ENCODE measurements at places on chromosomes 6 and 20. TPM values are rescaled to one million over a fixed set of nuclear protein-coding genes. Genes with fewer than 3 reads are reported as not detected.
A peak's percentile ranks its signal among the peaks of the same experiment; 100 is the strongest.

- no peak for DNase-seq
Observed at GRCh38 chr20:44618318-44618731, 33.2 kb downstream of the ADA start.

GRCh38 chr6:72984981-72985665 is 240.2 kb downstream of the KHDC1L start:
- DNase-seq: peak; percentile 92

DNA sequence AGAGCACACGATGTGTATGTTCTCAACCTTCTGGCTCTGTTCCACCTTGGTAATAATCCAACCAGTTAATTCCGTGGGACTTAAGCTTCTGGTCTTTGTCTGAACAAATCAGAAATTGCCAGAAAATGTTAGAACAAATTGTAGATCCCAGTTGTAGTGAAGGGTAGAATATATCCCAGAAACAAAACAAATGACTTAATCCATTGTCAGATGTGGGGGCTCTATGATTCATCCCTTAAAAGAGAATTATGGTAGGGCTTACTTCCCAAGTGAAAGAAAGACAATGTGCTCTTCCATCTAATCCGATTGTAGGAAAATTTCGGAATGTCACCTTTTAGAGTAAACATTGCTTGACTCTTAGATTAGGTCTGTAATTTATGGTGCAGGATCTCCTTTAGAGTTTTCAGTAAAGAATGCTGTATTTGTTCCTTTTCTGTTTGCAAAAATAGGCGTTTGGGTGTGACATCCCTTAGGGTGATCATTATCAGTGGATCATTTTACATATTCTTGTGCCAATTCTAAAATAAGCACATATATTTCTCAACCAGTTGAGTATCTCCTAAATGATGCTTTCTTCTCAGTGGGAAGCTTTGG is 234.5 kb upstream of the ZNF217 start:
- peak; percentile 96 for DNase-seq

EYA2 gene
- total RNA-seq: 1.4 TPM

TNFRSF6B gene
- 2.8 TPM for total RNA-seq

- no peak for DNase-seq
Observed at GRCh38 chr20:34199183-34199582, 42.0 kb upstream of the ASIP start.

- no peak for DNase-seq
Observed at GRCh38 chr20:5734602-5735001, 15.6 kb upstream of the SHLD1 start.

DNA sequence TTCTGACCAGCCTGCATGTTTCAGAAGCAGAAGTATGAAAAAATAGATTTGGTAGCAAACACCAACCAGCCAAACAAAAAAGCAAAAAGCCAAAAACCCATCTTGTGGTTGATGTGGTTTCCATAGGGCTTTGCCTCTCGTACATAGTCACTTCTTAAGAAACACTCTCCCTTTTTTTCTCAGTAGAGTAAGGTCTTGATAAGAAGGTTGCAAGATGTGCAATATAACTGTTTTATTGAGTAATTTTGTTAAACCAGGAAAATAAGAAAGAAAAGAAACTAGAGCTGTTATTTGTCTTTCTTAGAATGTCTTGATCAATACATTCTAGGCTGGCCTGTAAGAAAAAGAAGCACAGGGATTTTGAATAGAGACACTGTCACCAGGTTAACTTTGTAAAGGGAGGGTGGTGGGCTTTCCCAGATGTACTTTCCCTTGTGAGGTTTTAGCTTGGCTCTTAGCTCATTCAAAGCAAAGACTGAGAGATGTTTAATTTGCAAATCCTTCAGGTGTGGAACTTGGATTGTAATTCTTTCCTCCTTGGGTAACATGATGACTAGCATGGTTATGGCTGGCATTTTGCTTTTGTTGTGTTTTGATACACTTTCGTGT is 49.7 kb downstream of the AKAP12 start:
- peak; percentile 30 for DNase-seq

GRCh38 chr6:50187351-50187921 is 137.7 kb upstream of the DEFB112 start:
- no peak for DNase-seq

BMP6 gene
- 2.8 TPM for total RNA-seq

RNASET2 gene
- total RNA-seq: 22.0 TPM

Data from astrocyte (in vitro differentiated cells and primary cell).